Forelimb muscle (tissue), 1 donor: ENCODE measurements at places on chromosomes 5 and 9. TPM values are rescaled to one million over a fixed set of nuclear protein-coding genes. Genes with fewer than 3 reads are reported as not detected.

HMGCS1 gene
- polyA plus RNA-seq, result 41.8 TPM

GRCh38 chr9:9790216-9790872, 822.5 kb downstream of the PTPRD start:
- peak; percentile 9 for DNase-seq

DNA sequence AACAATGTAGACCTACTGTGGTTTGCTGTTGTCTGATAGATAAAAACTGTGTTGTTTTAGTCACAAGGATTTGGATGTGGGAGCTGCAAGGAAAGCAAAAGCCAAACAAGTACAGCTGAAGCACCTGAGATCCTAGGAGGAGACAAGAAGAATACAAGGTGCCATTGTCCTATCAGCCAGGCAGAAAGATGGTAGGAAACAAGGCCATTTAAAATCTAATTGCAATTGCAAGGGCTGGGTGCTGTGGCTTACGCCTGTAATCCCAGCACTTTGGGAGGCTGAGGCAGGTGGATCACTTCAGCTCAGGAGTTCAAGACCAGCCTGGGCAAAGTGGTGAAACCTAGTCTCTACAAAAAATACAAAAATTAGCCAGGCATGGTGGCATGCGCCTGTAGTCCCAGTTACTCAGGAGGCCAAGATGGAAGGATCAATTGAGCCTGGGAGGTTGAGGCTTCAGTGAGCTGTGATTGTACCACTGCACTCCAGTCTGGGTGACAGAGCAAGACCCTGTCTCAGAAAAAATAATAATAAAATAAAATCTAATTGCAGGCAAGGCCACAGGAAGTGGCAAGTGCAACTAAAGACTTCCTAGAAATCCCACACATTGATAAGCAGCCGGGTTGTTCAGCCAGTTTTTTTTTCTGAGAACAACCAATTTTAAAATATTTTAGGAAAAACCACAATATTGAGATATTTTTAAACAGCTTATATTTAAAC, 22.6 kb downstream of the DOCK8 start:
- no peak for DNase-seq

DNA sequence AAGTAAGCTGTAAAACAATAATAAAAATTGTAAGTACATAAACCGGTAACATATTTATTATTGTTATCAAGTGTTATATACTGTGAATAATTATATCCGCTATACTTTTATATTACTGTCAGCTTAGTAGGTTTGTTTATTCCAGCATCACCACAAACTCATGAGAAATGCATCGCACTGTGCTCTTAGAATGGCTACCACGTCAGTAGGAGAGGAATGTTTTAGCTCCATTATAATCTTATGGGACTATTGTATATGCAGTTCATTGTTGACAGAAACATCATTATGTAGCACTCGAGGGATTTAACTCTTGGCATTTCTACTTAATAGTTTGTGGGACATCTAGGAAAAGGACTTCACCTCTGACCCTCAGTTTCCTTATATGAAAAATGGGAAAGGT, 16.4 kb downstream of the SLC12A2 start:
- DNase-seq, result no peak

GRCh38 chr5:82356808-82357671, 78.9 kb upstream of the RPS23 start:
- DNase-seq, result no peak

GRCh38 chr5:72137826-72138409, 30.6 kb downstream of the MAP1B start:
- no peak for DNase-seq

GRCh38 chr5:98111686-98112085, 661.8 kb upstream of the RGMB start:
- no peak for DNase-seq

DNA sequence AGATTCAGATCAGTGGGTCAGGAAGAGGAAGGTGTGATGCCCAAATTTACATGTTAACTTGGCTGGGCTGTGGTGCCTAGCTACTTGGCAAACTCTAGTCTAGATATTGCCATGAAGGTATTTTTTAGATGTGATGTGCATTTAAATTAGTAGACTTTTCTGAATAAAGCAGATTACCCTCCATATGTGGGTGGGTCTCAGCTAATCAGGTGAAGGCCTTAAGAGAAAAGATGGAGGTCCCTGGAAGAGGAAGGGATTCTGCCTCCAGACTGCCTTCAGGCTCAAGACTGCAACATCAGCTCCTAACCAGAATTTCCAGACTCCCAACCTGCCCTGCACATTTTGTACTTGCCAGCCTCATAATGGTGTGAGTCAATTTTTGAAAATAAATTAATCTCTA, 115.8 kb downstream of the CEMIP2 start:
- DNase-seq, result no peak
